ENCODE measurements at places on chromosomes 2 and 18.

- DNase-seq: peak; percentile 91
Observed at GRCh38 chr2:238256594-238257104, 16.8 kb upstream of the HES6 start.

GRCh38 chr2:239058766-239059165, 210.9 kb downstream of the TWIST2 start:
- no peak for DNase-seq

DNA sequence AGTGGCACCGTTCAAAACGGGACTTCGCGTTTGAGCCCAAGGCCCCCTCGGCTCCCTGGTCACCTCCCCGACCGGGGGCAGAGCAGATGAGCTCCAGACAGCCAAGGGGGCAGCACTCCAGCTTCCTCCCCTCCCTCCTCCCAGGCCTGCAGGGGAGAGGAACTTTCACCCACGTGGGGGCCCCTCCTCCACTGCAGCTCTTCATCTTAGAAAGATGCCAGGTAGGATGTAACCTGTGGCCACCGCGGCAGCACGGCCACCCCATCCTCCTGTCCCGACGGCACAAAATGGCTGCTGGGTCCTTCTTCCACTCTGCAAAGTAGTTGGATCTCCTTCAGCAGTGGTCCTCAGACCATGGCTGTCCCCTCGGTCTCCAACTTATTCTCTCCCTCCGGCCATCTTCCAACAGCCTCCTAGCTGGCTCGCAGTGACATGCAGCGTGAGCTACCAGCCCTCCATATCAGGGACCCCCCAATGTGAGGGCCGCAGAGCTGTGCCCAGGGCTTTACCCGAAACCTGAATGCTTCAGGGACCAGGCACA, 94.5 kb upstream of the ID2 start:
- no peak for DNase-seq

- no peak for DNase-seq
Observed at GRCh38 chr2:229612384-229612971, 101.9 kb downstream of the DNER start.

- DNase-seq: no peak
Observed at GRCh38 chr2:19787134-19787533, 114.6 kb downstream of the TTC32 start.

- DNase-seq: no peak
Observed at GRCh38 chr2:241350878-241351639, 5.0 kb upstream of the FARP2 start.

- no peak for DNase-seq
Observed at GRCh38 chr18:66662632-66663031, 58.7 kb upstream of the CDH19 start.

- DNase-seq: no peak
Observed at GRCh38 chr2:230927711-230928341, 2.8 kb upstream of the GPR55 start.

DNA sequence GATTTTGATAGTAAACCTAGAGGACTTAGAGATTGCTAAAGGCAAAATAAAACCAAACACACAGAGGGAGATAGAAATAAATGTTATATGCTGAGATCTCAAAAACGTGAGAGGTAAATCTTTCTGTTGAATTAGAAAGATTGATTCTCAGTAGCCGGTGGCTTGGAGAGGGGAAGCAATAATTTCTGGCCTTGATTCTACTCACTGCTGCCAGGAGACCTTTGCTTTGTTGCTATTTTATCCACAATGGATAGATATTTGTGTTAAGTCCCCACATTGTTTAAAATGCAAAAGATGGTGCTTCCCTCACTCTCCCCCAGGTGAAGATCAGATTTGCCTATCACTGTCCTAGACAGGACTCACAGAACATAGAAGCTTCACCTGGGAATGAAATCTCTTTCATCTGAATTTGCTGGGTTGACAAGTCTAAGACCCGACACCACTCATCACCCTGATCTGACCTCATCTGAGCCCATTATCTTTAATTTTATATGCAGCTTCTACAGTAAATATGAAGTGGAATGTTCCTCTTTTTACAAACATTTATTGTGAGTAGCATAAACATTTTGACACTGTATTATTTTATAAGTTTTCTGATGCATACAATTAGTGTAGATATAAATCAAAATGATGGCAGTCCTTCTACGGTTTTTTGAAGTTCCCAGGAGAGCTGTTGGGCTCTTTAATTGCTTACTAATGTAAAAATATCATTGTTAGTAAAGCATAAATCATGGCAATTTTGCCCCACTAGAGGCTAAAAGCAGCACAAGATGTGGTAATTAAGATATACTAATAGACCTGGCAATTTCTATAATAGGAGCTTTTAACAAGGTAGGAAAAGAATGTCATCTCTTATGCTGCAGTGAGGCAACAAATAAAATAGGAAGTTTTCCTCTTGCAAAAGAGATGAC, 149.7 kb downstream of the DCC start:
- no peak for DNase-seq

DNA sequence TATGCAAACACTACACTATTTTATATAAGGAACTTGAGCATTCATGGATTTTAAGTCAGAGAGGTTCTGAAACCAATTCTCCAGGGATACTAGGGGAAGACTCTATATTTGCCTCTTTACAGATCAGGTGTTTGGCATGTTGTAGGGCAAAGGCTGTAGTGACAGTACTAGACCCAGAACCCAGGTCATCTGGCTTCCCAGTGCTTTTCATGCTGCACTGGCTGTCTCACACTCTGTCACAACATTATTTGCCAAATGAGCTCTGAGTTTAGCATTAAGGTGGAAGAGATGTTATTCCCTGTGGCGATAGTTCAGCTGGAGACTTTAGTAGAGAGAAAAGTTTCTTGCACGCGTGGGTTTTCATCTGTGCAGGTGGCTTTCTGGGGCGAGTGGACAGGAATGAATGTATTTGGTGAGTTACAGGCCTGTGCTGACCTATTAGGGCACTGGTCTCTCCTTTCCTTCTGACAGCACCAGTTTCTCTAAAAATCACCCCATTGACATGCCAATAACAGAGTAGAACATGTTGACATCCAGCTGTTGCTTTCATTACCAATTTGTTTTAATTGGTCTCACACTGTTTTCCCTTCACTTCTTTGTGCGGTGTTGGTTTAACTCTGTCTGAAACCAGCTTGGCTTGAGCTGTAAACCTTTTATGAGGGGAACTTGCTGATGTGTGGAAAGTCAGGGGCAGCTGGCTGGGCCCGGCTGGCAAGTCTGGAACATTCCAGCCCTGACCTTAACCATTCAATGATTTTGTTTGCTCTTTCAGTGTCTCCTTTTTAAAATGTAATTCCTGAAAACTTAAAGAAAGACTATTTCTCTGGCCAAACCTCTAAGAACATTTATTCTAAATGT, 643.0 kb upstream of the FAM98A start:
- DNase-seq: no peak

DNA sequence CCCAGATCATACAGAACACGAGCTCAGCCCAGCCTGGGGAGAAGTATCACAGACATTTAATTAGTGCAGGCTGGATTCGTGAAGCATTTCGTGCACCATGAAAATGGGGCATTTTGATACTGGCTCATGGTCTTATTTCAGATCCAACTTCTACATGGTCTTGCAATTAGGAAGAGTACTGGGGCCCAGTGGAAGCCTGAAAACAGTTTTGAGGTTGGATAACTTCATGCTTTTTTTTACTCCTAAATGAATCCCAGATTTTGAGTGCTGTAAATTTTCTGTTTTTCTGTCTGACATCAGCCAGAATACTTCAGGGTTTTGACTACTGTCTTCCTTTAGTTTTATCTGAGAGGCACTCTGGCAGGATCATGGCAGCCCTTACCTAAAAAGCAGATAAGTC, 160.1 kb downstream of the GFPT1 start:
- DNase-seq: no peak

GRCh38 chr18:65748321-65748720, 2.5 kb upstream of the CDH7 start:
- no peak for DNase-seq

DNA sequence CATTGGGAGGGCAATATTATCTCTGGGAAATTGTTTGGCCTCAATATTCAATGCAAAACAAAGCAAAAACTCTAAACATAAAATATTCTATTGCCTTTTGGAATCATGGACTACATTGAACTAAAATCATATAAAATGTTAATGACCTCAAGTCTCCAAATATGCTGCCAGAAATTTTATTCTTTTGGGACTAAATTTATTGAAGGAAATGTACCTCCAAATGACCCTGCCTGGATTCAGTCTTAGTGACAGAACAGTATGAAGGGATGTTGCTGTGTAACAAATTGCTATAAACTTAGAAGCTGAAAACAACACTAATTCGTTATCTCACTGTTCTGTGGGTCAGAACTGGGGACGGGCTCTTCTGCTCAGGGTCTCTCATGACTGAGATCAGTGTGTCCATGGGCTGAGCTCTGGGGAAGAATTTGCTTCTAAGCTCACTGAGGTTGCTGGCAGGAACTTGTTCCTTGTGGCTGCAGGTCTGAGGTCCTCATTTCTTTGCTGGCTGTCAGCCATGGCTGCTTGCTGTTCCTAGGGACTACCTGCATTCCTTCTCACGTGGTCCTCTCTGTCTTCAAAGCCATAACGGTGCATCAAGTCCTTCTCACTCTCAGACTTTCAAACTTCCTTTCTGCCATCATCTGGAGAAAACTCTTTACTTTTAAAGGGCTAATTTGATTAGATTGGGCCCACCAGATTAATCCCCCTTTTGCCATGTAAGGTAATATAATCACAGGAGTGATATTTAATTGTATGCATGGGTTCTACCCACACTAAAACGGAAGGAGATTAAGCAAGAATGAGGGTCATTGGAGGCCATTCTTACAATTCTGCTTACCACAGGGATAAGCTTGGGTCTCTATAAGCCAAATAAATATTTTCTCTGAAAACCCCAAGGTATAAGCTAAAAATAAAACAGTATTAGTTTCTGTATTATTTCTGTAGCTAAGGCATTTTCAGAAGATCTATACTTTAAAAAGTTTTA, 149.0 kb downstream of the ADCYAP1 start:
- no peak for DNase-seq

GRCh38 chr2:169727065-169727464, 6.6 kb upstream of the KLHL23 start:
- DNase-seq: no peak

DNA sequence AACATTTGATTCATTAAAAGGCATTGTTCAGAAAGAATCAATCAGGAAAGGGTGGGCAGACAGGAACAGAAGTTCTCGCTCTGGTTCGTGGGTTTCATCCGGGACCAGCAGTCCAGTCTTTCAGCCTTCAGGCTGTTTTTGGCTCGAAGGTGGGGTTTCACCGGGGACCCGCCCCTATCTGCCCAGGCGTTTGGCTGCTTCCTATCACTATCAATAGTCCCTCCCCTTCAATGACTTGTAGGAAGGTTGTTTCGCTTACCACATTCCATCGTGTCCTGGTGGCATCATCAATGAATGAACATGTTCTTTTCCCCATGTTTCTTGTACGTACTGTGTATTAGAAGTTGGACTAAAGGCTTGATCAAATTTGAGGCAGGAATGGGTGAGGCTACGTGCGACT, 130.3 kb downstream of the NEDD4L start:
- no peak for DNase-seq

DNA sequence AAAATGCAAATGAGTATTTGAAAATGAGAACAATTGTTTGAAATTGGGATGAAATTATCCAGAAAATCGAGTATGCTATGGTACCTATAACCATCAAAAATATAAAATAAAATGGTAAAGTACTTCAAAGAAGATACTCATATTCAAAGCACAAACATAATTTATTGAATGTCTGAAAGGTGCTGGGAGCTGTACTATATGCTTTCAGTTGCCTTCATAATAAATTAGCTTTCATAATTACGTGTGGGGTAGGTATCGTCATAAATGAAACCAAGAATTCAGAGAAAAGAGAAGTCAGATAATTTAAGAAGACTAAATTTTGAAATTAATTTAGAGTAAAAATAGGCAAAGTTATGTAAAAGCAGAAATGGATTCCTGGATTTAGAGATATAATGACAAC, 721.9 kb upstream of the ACVR2A start:
- DNase-seq: no peak

GRCh38 chr2:27893006-27893405, 2.5 kb downstream of the BABAM2 start:
- DNase-seq: no peak

GRCh38 chr2:216142540-216142939, 33.4 kb downstream of the XRCC5 start:
- DNase-seq: no peak

DNA sequence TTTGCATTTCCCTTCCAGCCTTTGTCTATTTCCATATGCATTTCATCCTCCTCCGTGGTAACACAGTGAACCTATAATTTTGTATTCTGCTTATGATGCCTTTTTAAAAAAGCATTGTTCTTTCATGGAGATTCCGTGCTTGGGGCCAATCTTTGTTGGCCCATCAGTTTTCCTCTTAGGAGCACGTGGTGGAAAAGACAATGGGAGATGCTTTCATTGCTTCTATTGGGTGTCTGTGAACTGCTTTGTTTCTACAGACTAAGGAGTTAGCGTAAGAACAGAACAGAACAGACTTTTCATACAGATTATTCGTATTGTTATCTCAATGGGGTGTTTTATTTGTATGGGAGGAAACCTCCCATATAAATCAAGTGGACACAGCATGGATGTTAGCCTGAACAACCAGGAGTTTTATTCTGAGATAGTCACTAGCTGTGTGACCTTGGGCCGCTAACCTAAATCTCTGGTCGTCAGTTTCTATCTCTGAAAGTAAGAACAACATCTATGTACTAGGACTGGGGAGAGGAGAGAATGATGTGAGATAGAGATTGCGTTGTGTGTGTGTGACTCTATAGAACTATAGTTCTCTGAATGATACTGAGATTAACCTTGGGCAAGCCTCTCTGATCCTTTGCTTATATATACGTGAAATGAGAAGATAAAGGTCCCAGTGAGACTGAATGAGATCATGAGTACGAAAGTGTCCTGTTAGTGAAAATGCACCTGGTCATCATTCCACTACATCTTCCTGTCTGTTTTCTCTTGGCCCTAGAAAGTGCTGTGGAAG, 22.9 kb upstream of the YWHAQ start:
- no peak for DNase-seq

GRCh38 chr2:241763551-241764274, 12.9 kb upstream of the GAL3ST2 start:
- no peak for DNase-seq

DNA sequence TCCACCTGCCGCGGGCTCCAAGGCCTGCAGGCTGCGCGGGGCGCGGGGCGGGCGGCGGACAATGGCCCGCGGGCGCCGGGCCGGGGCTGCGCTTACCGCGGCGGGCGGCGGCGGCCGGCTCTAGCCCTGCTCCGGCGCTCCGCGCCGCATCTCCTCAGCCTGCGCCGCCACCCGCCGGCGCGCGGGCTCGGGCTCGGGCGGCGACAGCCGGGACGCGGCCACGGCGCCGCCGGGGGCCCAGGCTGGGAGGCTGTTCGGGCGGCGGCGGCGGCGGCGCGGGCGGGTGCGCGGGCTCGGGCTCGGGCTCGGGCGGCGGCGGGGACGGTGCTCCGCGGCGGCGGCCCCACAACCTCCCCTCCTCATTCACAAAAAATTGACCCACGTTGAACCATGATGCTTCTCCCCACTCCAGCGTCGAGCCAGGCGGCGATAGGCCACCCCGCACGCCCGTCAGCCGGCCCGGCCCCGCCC, at the start of gene HDAC4:
Gene HDAC4, minus strand, starts transcription at position 425 of the 471 bp plus-strand sequence. CDS start 48,321 bp downstream, outside the sequence.
- no peak for DNase-seq

Measured in D721Med (cell line).